ENCODE measurements at places on chromosomes 1 and 21.

- no peak for DNase-seq
Measured at GRCh38 chr1:18637962-18638834, 7.6 kb downstream of the PAX7 start.

GRCh38 chr1:226365831-226366231 is 42.1 kb downstream of the PARP1 start:
- DNase-seq = peak; percentile 11

- no peak for DNase-seq
Measured at GRCh38 chr1:46675549-46676314, 4.1 kb downstream of the TEX38 start.

- no peak for DNase-seq
Measured at GRCh38 chr1:183642166-183642565, 6.6 kb upstream of the ARPC5 start.

DNA sequence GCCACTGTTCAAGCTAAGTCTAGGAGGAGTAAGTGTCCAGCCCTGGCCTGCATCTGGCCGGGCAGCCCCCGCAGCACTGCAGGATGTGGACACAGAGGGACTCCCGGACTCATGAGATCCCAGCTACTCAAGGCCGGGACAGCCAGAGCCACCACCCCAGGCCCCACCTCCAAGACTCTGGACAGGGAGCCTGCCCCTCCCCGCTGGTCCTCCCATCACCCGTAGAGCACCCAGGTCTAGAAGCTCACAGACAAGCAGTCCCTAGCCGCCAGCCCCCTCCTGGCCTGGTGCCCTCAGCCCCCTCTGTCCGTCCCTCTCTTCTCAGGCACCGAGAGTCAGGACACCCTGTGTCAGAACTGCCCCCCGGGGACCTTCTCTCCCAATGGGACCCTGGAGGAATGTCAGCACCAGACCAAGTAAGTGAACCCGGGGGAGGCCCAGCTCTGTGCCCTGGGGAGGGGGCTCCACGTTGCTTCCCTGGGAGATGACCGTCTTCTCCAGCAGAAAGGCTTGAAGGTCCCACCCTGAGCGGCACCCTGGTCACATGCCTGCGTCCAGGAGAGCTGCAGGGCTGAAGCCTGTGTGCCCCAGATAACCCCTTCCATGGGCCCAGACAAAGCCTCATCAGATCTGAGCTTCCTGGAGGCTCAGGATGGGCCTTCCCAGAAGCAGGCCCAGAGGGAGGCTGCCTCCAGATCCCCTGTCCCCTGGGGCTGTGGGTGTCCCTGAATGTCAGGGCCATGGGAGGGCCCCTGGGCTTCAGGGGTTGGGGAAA is 4.3 kb downstream of the TNFRSF14 start:
- no peak for DNase-seq

DNA sequence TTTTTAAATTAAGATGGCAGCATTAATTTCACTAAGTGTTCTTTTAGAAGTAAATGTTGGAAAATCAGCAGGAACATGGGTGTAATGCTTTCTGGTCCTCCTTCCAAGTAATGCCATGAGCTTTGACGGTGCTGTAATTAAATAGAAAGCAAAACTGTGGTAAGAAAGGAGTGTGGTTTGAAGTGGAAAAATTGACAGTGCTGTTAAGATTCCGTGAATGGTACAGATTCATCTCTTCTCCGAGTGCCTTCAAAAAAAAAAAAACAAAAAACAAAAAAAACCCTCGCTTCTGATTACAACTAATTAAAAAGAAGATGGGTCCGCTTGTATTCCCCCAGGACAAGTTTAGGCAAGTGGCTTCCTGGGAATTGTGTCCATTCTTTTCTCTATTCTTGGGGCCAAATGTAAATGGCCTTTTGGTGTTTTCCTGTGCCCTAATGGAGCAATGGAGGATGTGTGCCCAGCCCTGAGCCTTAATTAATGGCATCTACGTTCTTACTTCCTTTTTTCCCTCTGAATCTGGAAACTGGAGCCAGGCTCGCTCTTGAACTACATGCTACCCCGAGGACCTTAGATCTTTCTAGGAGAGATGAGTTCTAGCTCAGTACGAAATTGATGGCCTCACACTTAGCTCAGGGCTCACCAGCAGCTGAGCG is 5.1 kb downstream of the LMO4 start:
- no peak for DNase-seq

GRCh38 chr1:118918230-118918939 is 69.8 kb downstream of the TBX15 start:
- DNase-seq = no peak

DNA sequence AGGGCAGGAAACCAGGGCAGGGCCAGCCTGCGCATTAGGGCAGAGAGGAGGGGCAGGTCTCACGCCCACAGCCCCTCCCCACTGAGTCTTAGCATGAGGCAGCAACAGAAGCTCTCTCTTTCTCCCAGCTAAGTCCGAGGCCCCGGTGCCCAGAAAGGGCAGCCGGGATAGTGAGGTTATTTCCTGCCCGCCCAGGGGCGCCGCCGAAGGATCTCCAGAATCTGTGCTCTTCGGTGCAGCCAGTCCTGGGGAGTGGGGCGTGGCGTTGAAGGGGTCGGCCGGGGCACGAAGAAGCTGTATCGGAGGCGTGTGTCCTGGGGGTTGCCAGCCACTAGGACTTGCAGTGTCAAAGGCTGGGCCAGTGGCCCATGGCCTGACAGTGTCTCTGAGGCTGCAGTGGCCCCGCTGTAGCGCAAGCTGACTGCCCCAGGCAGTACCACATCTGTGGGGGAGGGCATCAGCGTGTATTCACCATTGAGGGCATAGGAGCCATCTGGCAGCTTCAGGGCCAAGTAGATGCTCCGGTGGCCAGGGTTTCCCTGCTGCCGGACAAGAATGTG is 7.8 kb downstream of the ADAMTS4 start:
- no peak for DNase-seq

- DNase-seq = no peak
Measured at GRCh38 chr1:214438530-214438929, 112.9 kb downstream of the PTPN14 start.

GRCh38 chr1:7393136-7393535 is 378.0 kb upstream of the VAMP3 start:
- no peak for DNase-seq

DNA sequence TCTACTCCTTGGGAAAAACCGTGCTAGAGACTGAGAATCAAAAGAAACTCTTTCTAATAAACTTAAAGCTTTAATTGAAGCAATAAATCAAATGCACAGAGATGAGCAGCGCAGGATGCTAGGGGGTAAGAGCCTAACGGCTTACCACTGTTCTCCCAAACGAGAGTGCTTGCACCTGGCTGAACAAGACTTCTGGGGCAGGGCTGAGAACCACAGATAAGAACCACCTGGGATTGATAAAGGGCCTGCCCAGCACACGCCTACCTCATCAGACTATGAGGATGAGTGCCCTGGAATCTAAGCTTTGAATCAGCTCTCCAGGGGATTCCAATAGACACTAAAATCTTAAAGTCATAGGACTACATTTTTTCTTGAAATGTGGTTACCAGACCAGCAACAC is 43.3 kb downstream of the KRTAP19-8 start:
- no peak for DNase-seq

DNA sequence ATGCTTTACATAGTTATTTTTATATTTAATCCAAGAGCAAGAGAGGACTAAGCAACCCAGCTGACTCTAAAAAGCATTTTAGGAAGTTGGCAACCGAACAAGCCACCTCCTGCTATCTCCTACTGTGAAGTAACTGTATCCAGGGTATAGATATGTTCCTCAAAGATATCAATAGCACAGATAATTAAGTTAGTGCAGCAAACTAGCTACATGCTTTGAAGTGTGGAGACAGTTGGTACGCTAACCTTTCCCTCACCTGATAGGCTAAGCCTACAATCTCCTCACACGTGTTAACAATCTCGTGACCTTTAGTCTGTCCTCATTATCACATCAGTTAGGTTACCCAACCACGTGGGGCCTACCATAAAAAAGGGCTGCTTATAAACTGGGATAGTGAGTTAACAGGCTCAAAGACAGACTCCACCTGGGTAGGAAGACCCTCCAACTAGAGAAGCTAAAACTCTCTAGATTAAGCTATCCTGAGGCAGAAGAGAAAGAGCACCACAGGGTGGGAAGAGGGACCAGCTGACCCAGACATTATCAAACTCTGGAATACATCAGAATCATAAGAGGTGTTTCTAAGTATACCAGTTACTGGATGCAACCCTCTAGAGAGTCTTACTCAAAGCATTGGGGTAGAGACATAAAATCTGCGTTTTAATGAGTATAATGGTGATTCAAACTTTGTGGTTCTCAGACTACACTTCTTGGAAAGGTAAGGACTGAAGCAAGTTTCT is 340.1 kb upstream of the ESRRG start:
- no peak for DNase-seq

- no peak for DNase-seq
Measured at GRCh38 chr1:51073456-51073855, 28.6 kb upstream of the C1orf185 start.

DNA sequence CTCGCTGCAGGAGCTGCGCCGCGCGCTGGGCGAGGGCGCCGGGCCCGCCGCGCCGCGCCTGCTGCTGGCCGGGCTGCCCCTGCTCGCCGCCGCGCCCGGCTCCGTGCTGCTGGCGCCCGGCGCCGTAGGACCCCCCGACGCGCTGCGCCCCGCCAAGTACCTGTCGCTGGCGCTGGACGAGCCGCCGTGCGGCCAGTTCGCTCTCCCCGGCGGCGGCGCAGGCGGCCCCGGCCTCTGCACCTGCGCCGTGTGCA is 730 bp downstream of the OLIG1 start:
- DNase-seq = no peak

GRCh38 chr1:235326719-235327558 is 1.0 kb downstream of the ARID4B start:
- DNase-seq = no peak

DNA sequence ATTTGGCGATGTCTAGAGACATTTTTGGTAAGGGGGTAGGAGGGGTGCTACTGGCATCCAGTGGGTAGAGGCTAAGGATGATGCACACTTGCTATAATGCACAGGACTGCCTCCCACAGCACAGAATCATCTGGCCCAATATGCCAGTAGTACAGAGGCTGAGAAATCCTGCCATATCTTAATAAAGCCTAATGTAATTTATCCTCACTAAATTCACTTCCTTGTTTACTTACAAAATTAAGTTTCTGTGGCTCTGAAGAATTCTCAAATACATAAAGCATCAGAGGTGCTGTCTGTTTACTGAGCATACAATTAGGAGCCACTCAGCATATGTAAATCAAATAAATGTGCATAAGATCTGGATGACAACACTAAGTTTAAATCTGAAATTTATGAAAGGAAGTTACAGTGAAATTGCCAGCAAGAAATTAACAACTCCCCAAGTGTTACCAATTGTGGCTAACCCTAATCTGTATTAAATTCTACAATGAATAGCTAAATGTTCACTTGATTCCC is 26.5 kb downstream of the NGF start:
- DNase-seq = no peak

DNA sequence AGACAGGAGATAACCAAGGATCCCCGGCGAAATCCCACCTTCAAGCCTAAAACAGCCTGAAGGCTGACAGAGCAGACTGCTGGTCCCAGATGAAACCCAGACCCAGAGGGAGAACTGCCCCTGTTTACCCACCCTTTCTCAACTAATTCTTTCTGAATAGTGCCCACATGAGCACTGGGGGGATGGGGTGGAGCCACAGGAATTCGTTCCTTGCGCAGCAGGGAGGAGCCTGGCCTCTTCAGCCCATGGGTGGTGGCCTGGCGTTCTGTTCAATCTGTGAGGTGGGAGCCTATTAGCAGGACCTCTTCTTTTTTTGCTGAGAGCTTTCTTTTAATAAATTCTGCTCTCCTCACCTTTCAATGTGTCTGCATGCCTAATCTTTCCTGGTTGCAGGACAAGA is 6.6 kb upstream of the AK5 start:
- no peak for DNase-seq

DNA sequence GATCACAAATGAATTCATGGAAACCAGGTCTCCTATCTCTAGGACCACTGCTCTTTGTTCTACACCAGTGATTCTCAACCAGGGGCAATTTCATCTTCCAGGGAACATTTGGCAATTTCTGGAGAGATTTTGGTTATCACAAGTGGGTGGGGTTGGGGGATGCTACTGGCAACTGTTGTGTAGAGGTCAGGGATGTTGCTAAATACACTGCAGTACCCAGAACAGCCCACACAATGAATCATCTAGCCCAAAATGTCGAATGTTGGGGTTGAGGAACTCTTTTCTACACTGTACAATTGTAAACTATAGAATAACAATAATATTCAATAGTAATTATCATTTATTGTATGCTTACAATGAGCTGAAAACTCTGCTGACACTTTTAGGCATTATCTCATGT is 55.7 kb upstream of the UBE2U start:
- DNase-seq = no peak

DNA sequence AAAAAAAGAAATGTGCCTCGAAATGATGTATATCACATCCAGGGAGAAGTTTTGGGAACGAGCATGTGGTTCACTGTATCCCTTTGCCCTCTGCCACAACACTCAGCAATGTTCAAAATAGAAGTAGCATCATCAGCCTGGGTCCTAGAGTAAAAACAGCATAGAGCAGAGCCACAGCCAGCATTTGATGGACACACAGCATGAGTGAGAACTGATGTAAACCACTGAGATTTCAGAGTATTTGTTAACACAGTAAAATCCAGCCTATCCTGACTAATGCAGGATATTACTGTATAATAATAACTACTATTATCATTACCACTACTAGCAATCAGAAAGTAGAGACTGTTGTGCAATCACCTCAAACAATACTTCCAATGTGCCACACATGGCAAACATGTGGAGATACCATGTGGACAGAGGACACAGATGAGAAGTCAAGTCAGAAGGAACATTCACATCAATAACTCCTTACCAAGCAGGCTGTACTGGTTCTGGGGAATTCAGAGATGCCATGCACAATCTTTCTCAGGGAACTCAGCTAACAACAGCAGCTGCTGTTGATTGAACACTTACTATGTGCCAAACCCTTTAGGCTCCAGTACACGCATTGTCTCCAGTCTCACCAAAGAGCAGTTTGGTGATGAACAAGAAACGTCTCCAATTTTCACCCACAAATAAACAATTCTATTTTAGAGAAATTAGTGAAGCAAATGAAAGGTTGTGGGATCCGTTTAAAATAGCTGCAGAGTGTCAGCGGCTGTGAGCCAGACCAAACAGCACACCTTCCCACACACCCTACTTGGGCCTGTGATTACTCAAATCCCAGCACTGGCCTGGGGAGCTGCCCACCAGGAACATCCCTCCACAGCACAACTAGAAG is 16.6 kb upstream of the GFI1 start:
- DNase-seq = no peak

DNA sequence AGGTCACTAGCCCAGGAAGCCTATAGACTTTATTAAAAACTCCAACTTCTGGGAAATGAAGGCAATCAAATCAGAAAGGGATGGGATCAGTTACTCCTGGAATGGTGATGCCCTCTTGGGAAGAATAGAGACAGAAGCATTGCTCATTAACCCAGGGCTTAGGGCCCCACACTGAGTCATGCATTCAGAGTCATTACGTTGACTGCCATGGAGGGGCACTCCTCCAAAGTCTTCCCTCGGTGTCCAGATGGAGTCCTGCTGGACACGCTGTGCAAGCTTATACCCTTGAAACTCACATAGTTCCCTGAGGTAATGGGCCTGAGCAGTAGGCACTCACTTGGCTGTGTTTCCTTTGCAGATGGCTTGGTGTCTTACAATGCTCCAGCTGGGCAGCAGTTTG is 35.2 kb upstream of the HSD17B7 start:
- DNase-seq = no peak

- DNase-seq = no peak
Measured at GRCh38 chr1:14761291-14762153, 163.0 kb downstream of the KAZN start.

Measured in fibroblast of upper back skin (primary cell).